ENCODE measurements at places on chromosomes 2 and 18.
A peak's percentile ranks its signal among the peaks of the same experiment; 100 is the strongest.

DNA sequence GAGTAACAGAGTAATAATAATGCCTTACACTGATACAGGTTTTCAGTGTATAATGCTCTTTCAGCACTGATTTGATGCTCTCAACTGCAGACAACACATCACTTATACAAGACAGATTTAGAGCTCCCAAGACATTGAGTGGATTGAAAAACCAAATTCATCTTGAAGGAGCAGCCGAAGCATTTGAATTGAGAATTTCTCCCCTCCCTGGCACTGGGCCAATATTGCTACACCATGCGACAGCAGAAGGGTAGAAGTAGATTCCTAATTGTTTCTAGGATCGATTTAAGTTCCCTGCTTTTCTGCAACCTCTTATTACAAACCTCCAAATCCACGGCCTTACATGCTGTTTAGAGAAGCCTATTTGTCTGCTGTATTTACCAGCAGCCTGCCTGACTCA lies 15.5 kb downstream of the CENPA start:
- no peak for DNase-seq

DNA sequence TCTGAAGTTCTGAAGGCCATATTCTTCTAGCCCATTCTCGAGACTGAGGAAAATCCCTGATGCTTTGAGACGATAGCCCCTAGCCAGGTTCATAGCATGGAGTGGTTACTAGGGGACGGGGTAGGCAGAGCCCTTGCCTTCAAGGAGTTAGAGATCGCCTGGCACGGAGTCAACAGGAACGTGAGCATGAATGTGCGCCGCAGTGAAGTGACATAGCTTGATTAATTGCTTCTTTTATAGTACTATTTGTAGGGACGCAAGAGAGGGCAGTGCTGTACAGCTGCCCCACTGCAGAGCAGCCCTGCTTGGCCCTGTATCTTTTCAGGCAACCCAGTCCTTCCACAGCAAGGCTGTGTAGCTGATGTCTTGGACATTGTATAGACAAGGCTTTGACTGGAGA lies 26.2 kb downstream of the HRH4 start:
- DNase-seq: no peak

GRCh38 chr2:124692707-124693106 lies 667.6 kb downstream of the CNTNAP5 start:
- no peak for DNase-seq

DNA sequence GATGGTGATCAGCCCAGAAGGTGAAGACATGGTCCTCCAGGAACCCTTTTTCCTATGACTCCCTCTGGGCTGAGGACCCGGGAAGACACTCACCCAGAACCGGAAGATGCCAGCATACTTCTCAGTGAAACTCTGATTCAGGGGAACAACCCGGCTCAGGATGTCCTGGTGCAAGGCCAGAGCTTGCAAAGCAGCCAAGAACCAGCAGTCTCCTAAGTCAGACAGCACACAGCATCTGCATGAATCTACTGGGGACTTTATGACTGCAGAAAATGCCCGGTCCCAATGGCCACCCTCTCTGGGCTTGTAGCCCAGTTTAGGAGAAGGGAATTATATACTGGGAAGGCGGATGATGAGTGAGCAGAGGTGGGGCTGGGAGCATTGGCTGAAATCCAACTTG lies 15.3 kb downstream of the CAPN14 start:
- DNase-seq: no peak

- no peak for DNase-seq
Observed at GRCh38 chr2:81583311-81584108, 1279.0 kb upstream of the LRRTM1 start.

DNA sequence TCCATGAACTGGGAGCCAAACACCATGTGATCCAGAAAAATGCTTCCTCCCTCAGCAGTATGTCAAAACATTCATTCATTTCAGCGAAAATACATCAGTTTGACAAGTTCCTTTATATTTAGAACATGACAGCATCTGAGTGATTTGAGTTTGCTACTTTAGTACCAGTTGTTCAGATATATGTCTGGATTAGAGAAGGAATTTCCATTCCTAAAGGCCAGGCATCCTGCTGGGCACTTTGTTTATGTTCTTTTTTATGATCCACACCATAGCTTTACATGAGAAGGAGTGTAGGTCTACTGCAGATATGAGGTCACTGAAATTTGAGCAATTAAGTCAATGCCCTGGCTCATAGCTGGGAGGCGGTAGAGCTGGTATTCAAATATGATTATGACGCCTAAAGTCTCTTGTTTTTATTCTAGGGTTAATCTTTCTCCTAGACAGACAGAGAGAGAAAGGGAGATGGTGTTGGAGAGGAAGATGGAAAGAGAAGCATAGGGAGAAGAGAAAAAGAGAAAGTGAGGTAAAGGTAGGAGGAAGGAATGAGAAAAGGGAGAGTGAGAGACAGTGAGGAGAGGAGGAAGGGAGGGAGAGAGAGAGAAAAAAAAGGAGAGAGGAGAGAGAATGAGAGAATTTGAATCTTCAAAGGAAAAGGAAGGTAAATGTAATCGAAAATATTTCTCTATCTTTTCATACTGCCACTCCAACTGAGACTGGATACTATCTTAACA lies 839.5 kb upstream of the FANCL start:
- no peak for DNase-seq

- no peak for DNase-seq
Observed at GRCh38 chr2:129934044-129934822, 45.2 kb upstream of the RAB6C start.

DNA sequence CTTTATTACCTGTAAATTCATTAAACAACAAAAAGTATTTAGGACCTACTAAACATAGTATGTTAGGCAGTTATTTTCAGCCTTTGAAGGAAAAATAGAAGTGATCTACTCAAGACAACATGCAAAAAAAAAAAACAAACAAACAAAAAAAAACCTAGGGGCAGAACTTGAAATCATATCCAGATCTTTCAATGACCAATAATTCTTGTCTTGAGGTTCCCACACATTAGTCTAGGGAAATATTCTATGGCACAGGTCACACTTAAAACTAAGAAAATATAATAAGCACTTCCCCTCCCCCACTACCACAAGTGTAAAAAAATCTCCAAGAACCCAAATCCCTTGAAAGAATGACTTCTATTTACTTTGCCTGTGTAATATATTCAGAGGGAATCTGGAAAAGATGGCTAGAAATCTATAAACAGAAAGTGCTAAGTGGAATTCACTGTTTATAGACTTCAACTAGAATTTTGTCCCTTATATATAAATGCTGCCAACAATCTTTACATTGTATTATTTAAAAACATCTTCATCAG lies 3.5 kb downstream of the PELI1 start:
- no peak for DNase-seq

DNA sequence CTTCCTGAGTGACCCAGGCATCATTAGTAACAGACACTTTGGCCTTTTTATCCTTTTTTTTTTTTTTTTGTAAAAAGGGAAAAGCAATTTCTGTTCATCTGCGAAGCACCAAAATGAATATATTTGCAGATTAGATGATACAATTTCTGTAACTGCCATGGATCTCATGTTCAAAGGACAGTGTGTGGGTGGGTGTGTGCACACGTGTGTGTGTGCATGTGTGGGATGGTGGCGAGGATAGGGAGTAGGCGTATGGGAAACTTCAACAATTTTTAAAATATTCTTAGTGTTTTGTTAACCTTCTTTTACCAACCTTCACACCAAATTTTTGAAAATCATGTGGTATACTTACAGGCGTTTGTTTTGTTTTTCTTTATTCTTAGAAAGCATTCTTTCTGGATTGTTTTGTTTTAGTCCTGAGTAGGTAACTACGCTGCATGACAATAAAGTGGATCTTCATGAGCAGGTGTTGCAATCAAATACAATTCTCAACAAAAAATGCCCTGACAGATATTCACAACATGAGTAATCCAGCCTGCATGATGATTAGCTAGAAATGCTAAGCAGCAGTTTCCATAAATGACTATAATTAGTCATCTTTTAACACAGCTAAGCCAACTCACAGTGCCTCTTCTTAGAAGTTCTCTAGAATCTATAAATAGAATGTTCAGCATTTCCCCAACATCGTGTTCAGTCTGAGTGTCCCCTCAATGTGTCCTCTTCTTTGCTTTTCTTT lies 53.5 kb upstream of the RMDN2 start:
- DNase-seq: peak; percentile 21

DNA sequence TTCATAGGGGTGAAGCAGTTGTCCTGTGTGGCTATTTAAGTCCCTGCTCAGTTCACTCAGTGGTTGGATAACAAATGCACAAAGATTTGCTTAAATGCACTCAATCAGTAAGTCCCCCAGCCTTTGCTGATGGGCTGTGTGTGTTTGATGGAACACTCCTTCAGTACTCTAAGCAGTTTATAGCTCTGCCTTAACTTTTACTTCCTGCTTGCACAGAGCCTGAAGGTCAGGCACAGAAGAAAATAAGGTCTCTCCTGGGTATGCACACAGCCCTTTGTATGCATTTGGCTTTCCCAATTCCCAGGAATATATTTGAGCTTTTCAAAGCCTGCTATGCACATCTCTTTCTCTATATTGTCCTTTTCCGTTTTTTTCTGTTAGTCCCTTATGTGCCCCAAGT lies 208.7 kb upstream of the STK17B start:
- no peak for DNase-seq

GRCh38 chr2:234341306-234341985 lies 155.4 kb downstream of the ARL4C start:
- DNase-seq: no peak

GRCh38 chr2:226030369-226030768 lies 630.9 kb downstream of the NYAP2 start:
- no peak for DNase-seq

DNA sequence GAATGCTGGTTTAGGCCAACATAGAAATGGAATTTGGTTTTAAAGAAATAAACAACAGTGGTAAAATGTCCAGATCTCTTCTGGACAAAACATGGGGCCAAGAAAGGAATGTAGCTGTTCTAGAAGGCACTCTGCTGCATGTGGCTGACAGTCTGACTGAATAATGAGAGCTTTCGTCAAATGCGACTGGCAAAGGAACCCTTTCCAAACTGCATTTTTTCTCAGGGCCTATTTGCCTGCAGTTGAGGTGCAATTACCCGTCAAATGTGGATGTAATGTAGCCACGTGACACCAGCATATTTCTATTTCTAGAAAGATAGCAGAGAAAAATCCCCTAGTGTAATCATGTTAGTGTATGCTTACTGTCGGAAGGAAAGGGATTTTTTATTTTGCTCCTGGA lies 741.2 kb downstream of the NRXN1 start:
- no peak for DNase-seq

DNA sequence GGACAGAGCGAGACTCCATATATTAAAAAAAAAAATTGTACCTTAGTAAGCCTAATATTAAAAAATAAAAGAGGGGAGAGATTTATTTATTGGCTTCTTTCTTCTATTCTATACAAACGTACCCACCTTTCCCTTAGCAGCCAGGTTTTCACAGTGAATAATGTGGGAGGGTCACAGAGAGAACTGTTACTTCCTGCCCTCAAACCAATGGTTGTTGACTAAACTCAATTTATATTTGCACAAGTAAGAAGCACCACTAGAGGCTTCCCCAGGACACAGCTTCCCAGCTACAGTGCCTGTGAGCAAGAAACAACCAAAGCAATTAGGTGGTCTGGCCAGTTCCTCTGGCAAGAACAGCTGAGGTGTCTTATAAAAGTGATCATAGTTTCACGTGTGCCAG lies 28.9 kb upstream of the GALR1 start:
- no peak for DNase-seq

- no peak for DNase-seq
Observed at GRCh38 chr2:195447323-195447975, 209.6 kb upstream of the SLC39A10 start.

DNA sequence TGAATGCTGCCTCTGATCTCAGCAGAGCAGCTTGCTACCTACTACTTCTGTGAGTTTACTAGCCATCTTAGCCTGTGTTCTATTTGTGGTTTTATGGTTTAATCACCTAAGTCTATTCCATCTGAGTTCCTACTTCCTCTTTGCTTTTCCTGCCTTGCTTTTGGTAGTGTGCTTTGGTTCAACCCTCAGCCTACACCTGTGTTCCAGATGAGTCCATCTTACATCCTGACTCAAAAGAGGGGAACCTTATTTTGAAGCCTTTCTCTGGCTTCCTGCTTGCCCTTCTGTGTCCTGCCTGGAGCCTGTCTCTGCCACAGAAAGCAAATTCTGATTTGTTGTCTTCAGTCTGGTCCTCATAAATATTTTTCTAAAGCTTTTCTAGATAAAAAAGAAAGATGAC lies 530.3 kb upstream of the MEX3C start:
- DNase-seq: no peak

DNA sequence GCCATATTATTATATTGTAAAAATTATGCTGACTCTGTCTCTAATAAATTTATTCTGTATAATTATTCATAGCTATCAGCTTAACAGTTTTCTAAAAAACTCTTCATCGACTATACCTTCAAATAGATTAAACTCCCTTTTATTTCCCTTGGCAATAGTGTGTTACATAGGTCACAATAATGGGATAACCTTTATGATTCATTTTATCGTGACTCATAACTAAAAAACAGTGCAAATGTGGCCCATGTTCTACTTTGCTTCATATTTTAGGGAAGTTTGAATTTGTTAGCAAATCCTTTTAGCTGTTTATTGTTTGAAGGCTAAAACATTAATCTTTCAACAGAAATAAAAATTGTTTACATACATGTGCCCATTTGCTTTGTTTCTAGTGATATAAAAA lies 783.2 kb upstream of the CDH2 start:
- DNase-seq: no peak

- no peak for DNase-seq
Observed at GRCh38 chr18:41462946-41463345, 492.1 kb upstream of the PIK3C3 start.
